ENCODE measurements at places on chromosomes 2 and 18. TPM values are rescaled to one million over a fixed set of nuclear protein-coding genes. Genes with fewer than 3 reads are reported as not detected.
A peak's percentile ranks its signal among the peaks of the same experiment; 100 is the strongest.

The GALNT5 gene
- not detected for polyA plus RNA-seq

DNA sequence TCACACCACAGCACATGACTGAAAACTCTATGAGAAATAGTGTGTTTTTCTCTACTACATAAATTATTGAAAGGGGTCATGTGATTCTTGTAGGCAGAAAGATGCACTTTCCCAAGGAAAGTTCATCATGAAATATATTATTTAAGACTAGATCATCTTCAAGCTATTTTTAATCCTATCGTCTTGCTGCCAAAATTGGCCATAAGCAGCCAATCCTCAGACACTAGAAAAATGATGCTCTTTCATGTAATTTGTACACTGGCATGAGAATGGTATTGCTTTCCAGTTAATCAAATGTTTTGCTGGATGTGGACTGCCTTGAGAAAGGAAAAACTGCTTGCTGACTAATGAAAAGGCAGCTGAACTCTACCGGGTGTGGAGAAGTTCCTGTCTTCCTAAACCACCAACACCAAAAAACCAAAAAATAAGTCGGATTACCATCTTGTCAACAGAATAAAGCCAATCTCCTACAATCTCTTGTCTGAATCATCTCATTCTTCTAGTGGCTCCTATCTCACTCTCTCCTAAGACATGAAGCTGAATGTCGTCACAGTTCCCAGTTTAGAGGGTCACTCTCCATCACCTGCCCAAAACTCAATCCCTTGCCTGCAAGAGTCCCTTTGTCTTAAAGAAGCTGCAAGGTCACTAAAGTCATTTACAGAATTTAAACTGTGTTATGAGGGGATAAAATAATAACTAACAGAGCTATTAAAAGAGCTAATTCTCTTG is 5.3 kb downstream of the BCL2 start:
- H3K4me1 ChIP-seq = peaks cover 68% of the 10 kb centered on the region
- peak overlapping the region; percentile 40 for H3K27ac ChIP-seq
- peak overlapping the region; percentile 1 for H3K4me3 ChIP-seq
- no peak for DNase-seq

DNA sequence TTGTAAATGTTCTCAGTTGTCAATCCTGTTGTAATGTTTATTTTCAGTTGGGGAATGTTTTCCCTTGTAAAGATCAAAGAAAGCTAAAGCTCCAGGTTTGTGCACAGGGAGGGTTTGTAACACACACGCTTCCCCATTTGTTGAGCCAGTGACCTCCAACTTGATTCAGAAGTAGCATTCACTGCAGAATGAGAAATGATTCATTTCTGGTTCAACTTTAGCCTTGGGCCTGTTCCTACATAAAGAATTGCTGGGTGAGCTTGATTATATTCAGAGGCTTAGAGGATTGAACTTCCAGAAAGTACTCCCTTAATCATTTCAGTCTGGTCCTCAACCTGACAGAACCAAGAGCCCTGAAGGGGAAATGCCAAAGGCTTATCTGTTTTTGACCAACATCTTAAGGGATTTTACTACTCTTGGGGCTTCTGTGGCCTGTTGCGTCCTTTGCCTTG is 70.6 kb upstream of the CAVIN2 start:
- no peak overlapping the region for H3K27ac ChIP-seq
- no peak overlapping the region for H3K4me3 ChIP-seq
- H3K27me3 ChIP-seq = no peaks in the 10 kb centered on the region

DNA sequence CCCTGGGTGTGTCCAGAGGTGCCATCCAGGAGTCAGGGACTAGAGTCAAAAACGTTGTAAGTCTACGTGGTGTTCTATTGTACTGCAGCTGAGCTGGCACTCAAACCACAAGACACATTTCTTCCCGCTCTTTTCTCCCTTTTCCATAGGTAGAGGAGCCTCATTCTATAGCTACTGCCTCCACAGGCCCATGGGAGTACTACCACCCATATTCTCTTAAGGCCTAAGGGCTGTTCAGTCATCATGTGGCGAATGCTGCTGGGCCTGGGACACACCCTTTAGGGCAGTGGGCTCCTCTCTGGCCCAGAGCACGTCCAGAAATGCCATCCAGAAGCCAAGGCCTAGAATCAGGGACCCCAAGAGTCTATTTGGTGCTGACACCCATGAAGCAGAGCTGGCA is 1271.7 kb downstream of the CNTNAP5 start:
- H3K27ac ChIP-seq = no peak overlapping the region
- H3K4me1 ChIP-seq = no peaks in the 10 kb centered on the region
- H3K36me3 ChIP-seq = no peaks in the 10 kb centered on the region
- no peak for DNase-seq
- no peak overlapping the region for H3K4me3 ChIP-seq

GRCh38 chr2:180980943-180981911 is 822 bp downstream of the UBE2E3 start:
- H3K36me3 ChIP-seq = no peaks in the 10 kb centered on the region
- DNase-seq = peak; percentile 23
- peak overlapping the region; percentile 38 for H3K27ac ChIP-seq

- H3K27ac ChIP-seq = no peak overlapping the region
- no peaks in the 10 kb centered on the region for H3K36me3 ChIP-seq
- no peak for DNase-seq
Observed at GRCh38 chr2:85890522-85891176, 1.9 kb upstream of the ST3GAL5 start.

DNA sequence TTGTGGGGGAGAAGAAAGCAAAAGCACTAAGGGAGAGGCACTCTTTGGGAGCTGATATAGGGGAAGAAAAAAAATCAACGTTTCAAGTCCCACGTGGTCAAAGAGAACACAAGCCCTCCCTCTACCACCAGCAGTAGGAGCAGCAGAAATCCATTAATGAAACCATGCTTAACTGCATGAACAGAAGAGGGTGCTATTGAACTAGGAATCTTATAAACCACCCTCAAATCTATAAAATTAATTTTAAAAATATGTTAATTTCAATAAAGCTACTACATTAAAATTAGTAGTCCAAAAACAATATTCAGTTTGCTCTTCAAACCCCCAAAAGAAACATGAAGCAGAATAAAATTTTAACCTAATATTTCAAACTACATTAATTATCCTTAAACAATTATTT is 147.8 kb downstream of the TMEM18 start:
- H3K4me3 ChIP-seq = no peak overlapping the region
- DNase-seq = peak; percentile 9
- H3K36me3 ChIP-seq = no peaks in the 10 kb centered on the region
- no peaks in the 10 kb centered on the region for H3K27me3 ChIP-seq
- H3K4me1 ChIP-seq = no peaks in the 10 kb centered on the region

DNA sequence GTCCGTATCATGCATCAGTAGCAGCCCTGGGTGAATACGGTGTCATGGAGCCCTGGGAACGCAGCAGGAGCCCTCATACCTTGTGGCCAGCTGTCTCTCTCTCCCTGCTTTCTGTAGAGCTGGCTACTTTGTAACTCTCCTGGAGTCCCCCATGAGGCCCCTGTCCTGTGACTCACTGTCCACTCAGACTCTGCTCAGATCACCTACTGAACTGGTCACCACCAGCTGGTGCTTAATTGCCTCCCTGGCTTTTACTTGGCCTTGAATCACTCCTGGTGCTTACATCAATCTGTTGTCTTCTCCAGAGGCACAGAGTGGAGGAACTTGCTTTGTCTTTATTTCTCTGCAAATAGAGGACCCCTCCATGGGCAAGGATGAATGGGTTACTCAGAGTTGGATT is 172.7 kb downstream of the HRH4 start:
- H3K27me3 ChIP-seq = no peaks in the 10 kb centered on the region
- no peak for DNase-seq
- no peak overlapping the region for H3K27ac ChIP-seq
- no peaks in the 10 kb centered on the region for H3K36me3 ChIP-seq
- no peak overlapping the region for H3K4me3 ChIP-seq

The LINC00305 gene
- not detected for polyA plus RNA-seq

- peaks cover 3% of the 10 kb centered on the region for H3K4me1 ChIP-seq
- DNase-seq = no peak
- no peaks in the 10 kb centered on the region for H3K27me3 ChIP-seq
- H3K27ac ChIP-seq = no peak overlapping the region
- no peak overlapping the region for H3K4me3 ChIP-seq
Observed at GRCh38 chr2:186599186-186599778, 9.4 kb downstream of the ITGAV start.

- no peak overlapping the region for H3K4me3 ChIP-seq
- H3K27ac ChIP-seq = no peak overlapping the region
- no peaks in the 10 kb centered on the region for H3K4me1 ChIP-seq
- DNase-seq = no peak
Observed at GRCh38 chr18:49016648-49017539, 66.1 kb upstream of the SMAD7 start.

DNA sequence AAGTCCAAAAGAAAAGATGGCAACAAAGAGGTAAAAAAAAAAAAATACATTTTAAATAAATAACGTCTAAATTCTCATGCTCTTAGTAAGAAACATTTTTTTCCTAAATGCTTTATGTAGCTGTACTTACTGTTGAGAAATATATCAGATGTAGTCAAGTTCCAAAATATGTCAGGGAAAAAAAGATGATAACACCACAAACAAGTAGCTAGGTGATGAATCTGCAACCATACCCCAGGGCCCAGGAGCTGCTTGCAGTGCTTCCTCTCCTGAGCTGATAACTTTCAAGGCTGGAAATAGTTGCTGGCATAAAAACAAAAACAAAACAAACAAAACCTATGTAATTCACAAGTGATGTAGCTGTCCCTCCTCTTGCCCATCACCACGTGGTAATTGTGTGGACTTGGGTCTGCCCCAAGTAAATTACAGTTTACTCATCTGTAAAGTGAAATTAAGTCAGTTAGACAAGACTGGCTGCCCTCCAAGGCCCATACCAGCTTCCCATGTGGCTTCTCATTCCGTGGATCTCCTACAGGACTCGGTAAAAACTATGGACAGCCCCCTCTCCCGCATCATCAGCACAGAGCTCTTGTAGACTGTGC is 82.6 kb downstream of the SP100 start:
- peaks cover 33% of the 10 kb centered on the region for H3K36me3 ChIP-seq
- peaks cover 13% of the 10 kb centered on the region for H3K4me1 ChIP-seq
- no peaks in the 10 kb centered on the region for H3K27me3 ChIP-seq
- H3K4me3 ChIP-seq = no peak overlapping the region
- no peak for DNase-seq
- no peak overlapping the region for H3K27ac ChIP-seq

DNA sequence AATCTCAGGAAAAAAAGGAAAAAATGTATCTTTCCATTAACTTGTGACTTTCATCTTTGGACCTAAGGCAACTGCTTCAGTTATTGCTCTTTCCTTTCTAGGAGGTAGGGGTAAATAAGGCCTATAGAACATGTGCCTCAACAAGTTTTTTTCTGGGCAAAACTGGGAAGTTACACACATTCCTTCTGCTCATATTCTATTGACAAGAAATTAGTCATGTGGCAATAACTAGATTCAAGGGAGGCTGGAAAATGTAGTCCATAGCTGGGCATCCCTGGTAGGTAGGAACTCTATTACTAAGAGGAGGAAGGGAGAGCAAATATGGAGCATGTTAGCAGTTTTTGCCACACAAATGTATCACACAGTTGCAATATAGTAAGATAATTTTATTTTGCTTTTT is 37.7 kb upstream of the NEMP2 start:
- peaks cover 22% of the 10 kb centered on the region for H3K4me1 ChIP-seq

The RAB6C gene
- not detected for polyA plus RNA-seq

GRCh38 chr2:203328760-203329540 is 756 bp downstream of the ABI2 start:
- no peaks in the 10 kb centered on the region for H3K27me3 ChIP-seq
- H3K4me3 ChIP-seq = peak overlapping the region; percentile 76
- H3K27ac ChIP-seq = peak overlapping the region; percentile 63
- H3K4me1 ChIP-seq = peaks cover 21% of the 10 kb centered on the region

GRCh38 chr18:46246101-46246500 is 141.9 kb downstream of the HAUS1 start:
- no peak for DNase-seq
- H3K36me3 ChIP-seq = no peaks in the 10 kb centered on the region
- no peaks in the 10 kb centered on the region for H3K27me3 ChIP-seq
- H3K4me1 ChIP-seq = peaks cover 45% of the 10 kb centered on the region
- H3K27ac ChIP-seq = no peak overlapping the region

The MERTK gene
- polyA plus RNA-seq = 0.25 TPM

The RAB17 gene
- polyA plus RNA-seq = not detected

- H3K27me3 ChIP-seq = no peaks in the 10 kb centered on the region
- DNase-seq = no peak
- H3K36me3 ChIP-seq = no peaks in the 10 kb centered on the region
- no peak overlapping the region for H3K27ac ChIP-seq
- H3K4me3 ChIP-seq = no peak overlapping the region
- no peaks in the 10 kb centered on the region for H3K4me1 ChIP-seq
Observed at GRCh38 chr2:221710744-221711143, 138.6 kb upstream of the EPHA4 start.

GRCh38 chr2:149258531-149258930 is 71.9 kb upstream of the LYPD6 start:
- H3K36me3 ChIP-seq = no peaks in the 10 kb centered on the region
- no peak overlapping the region for H3K4me3 ChIP-seq
- no peak for DNase-seq
- no peaks in the 10 kb centered on the region for H3K27me3 ChIP-seq
- no peaks in the 10 kb centered on the region for H3K4me1 ChIP-seq
- H3K27ac ChIP-seq = no peak overlapping the region
